ENCODE measurements at places on chromosomes 16 and 17.

- no peak for DNase-seq
Observed at GRCh38 chr17:78106211-78106610, 22.3 kb downstream of the TMC6 start.

GRCh38 chr17:69757688-69758430, 317.2 kb upstream of the KCNJ16 start:
- DNase-seq, result no peak

GRCh38 chr17:51439395-51440229, 179.3 kb downstream of the UTP18 start:
- DNase-seq, result no peak

GRCh38 chr17:76816590-76817135, 51.5 kb upstream of the MGAT5B start:
- peak; percentile 35 for DNase-seq

DNA sequence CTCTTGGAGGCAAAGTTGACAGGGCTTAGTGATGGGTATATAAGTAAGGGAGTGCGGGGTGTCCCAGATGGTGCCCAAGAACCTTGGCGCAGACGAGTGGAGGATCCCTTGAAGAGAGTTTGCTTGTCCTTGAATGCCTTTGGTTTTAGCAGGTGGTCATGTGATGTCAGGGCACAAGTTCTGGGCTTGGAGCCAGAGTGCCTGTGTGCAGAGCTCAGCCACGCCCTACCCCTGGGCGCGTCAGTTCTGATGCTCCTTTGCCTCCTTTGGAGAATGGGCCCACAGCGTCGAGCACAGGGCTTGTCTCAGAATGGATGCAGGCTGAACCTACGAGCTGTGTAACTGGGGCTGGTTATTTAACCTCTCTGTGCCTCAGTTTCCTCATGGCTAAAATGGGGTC, 412.2 kb upstream of the EEF2KMT start:
- no peak for DNase-seq

DNA sequence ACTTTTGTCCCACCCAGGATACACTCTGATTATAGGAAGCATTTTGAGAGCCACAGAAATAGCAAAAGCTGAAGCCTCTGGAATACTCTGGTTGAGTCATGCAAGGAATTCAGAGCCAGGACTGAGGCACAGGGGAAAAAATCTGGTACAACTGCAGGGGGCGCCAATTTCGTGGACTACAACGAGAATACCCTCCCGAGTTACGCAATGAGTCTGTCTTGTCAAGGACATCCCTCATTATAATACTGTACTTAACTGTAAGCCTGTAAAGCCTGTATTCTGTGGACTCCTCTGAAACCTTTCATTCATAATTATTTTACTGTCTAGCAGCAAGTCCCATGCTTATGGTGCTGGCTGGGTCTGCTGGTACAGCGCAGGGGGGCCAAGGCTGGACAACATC, 7.8 kb downstream of the HOXB1 start:
- DNase-seq, result no peak

DNA sequence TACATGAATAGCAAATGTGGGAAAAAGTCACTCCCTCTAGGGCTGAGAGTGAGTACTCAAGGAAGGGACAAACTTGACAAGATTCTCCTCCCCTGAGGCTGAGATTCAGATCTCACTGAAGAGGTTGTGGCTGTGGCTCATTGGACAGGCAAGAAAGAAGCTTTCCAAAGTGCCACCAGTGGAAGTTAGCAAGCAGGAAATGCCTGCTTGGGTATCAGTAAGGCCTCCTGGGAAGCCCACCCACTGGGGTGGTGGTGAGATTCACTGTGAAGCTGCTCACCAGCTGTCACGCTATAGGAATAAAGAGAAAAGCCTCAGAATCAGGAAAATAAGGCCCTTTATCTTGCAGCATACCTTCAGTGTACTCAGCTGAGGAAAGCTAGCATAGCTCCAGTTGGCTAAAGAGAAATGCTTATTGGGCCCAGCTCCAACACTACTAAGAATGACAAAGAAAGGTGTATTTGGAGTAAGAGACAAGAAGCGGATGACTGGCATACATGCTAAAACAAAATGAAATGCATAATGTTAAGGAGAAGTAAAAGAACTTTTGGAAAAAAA, 274.4 kb upstream of the TOM1L1 start:
- DNase-seq, result no peak

GRCh38 chr17:45770632-45771270, 13.4 kb upstream of the CRHR1 start:
- DNase-seq, result no peak

- DNase-seq, result no peak
Observed at GRCh38 chr17:76524598-76525512, 12.7 kb downstream of the CYGB start.

- DNase-seq, result no peak
Observed at GRCh38 chr16:85087899-85088569, 24.2 kb downstream of the CIBAR2 start.

DNA sequence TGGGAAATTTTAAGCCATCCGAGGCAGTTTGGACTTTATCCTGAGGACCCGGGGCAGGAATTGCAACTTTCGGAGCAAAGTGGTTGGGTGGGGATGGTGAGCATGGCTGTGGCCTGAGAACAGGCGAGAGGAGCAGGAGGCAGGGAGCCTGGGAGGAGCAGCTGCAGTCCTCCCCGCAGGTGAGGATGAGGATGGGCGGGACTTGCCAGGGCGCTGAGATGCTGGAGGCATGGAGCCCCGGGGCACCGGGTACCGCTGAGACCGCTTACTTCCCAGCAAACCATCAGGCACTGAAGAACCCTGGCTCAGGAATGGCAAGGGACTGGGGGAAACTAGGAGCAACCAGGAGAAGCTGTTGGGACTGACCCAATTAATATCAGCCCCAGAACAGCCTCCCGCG, 210.8 kb downstream of the GSG1L start:
- DNase-seq, result no peak

DNA sequence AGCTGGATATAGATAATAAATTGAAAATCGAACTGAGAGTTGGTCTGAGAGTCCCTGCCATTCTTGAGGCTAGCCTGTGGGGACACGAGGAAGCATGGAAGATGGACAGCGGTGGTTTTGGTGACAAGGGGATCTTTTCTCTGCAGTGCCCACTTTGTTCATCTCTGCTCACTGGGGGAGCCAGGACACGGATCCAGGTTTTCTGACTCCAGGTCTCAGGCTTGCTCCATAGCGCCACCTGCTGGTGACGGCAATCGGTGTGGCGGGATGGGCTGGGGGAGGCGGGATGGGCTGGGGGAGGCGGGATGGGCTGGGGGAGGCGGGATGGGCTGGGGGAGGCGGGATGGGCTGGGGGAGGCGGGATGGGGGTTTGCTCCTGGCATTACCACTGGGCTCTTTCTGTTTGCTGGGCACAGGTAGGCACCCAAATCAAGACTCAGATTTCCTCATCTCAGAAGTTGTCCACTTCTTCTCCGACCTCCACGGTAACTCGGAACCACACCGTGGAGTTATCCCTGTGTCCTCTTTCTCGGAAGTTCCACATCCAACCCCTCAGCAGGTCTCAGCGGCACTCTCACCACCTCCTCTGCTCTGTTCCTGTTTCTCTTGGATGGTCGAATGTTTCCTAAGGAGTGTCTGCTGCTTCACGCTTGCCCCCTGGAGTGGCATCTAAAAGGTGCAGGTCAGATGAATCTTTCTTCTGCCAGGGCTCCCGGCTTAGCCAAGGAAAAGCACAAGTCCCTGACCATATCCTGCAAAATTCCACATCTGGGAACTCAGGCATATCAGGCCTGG, 142.4 kb downstream of the CYLD start:
- DNase-seq, result no peak

GRCh38 chr17:50222922-50223321, 21.5 kb upstream of the COL1A1 start:
- DNase-seq, result no peak

GRCh38 chr16:55494994-55495421, 13.9 kb upstream of the LPCAT2 start:
- DNase-seq, result no peak

DNA sequence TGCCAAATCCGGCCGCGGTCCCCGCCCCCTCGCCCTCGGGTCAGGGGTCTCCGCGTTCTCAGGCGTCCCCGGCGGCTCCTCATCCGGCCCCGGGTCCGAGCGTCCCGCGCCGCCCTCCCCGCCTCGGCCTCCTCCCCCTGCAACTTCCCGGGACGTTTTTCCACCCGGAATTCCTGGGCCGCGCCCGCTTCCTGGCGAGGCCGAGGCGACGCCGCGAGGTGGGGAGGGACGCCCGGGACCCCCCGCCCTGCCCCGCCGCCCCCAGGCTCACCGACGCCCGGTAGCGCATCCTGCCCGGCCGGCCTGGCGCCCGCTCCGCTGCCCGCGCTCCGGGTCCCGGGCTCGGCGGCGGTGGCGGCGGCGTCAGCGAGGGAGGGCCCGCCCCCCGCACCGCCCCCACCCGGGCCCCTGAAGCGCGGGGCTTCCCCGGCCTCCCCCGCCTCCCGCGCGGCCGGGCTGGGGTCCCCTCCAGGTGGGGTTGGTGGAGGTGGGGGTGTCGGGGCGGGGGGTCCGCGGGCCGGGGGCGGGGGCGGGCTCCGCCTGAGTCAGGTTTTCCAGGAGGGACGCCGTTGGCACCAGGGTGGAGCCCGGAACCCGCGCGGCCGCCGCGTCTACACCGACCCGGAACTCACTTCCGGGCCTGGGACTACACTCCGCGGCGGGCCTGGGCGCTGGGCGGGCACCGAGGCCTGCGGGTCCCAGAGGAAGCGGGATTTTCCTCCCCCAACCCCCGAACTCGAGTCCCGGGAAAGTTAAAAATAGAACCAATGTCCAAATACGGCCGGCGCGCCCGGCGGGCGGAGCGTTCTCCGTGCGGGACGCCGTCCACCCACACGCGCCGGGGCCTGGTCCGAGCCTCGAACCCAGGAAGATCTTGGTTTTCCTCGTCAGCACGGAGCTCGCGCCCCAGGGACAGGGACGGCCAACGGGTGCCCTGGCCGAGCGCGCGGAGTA, 6.8 kb downstream of the MYO1C start:
- DNase-seq, result peak; percentile 25

GRCh38 chr17:6496116-6496481, 51.8 kb downstream of the PIMREG start:
- DNase-seq, result no peak

- peak; percentile 13 for DNase-seq
Observed at GRCh38 chr17:72125226-72125651, 4.4 kb downstream of the SOX9 start.

- no peak for DNase-seq
Observed at GRCh38 chr17:16419929-16420271, 4.5 kb downstream of the TRPV2 start.

DNA sequence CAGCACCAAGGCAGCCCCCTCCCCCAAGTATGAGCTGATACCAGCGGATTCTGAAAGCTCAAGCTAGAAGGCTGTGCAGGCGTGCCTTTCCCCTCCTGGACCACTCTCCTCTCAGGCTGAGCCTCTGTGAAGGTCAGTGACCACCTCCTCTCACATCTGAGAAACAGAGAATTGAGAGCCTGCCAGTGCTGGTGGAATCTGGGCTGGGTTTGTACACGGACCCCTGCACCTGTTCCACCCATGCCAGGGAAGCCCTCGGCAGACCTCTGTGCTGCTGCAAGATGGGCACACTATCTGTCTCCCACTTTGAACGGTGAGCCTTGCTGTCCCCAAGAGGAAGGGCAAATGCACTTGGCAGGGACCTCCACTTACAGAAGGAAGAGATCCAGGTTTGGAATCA, 54.7 kb upstream of the SDK2 start:
- no peak for DNase-seq

DNA sequence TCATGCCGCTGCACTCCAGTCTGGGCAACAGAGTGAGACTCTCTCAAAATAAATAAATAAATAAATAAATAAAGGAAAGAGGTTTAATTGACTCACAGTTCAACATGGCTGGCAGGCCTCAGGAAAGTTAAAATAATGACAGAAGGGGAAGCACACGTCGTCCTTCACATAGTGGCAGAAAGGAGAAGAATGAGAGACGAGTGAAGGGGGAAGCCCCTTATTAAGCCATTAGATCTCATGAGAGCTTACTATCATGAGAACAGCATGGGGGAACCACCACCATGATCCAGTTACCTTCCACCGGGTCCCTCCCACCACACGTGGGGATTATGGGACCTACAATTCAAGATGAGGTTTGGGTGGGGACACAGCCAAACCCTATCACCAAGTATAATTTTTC, 54.5 kb downstream of the PAFAH1B1 start:
- DNase-seq, result no peak

GRCh38 chr17:83008186-83008510, 71.3 kb upstream of the METRNL start:
- DNase-seq, result no peak

GRCh38 chr16:52696126-52696525, 149.2 kb upstream of the TOX3 start:
- no peak for DNase-seq

DNA sequence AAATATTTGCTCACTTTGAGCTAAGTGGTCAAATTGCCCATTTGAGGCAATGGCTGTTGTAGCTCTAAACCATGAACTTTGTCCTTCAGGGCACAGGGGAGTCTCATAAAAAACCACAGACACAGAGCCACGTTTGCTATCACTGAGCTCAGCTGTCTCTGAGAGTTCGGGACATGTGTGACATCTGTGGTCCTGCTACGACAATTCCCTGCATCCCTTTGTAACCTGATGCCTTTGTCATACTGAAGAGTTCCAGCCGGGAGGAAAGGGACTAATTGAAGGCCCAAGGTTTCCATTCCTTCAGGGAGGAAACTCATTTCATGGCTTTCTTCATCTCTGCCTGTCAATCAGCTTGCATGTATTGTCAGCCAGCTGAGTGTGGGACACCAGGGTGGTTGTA, 599.4 kb upstream of the CDH5 start:
- no peak for DNase-seq

DNA sequence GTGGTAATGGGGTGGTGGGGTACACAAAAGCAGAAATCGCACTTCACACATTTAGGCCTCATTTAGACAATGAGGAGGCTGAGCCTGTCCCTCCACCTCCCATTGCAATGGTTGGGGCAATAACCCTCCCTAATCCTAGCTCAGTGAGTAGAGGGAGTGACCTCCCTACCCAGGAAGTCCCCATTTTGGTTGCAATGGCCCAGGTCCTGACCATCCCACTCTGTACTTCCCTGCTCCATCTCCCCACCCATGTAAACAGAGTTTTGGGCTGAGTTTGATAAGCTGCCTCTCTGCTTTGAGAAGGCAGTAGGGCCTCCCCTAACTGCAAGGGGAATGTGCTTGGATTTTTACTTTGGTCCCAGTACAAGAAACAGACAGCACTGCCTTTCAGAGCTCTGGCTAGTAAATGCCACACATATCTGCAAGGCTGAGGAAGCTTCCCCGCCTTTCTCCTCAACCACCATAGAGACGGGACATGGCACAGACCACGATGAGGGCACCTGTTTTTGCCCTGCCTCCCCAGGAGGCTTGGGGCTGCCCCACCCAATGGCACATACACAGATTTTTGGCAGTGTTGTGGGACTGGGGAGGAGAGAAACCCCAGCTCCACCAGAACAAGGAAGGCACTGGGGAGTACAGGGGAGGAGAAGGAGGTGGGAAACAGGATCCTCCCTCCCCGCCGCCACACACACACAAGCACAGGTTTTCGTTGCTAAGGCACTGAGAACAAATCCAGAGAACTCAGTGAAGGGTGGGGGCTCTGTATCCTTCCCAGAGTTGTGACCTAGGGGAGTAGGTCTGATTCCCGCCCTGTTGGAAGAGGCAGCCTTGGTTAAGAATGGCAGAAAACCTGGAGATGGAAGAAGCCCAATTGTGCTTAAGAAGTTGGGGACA, 7.3 kb downstream of the VAT1 start:
- DNase-seq, result no peak

All from LoVo (cell line).